ENCODE measurements at places on chromosomes 1 and 21.

GRCh38 chr1:41583658-41584547 lies 99.4 kb upstream of the EDN2 start:
- DNase-seq = no peak

DNA sequence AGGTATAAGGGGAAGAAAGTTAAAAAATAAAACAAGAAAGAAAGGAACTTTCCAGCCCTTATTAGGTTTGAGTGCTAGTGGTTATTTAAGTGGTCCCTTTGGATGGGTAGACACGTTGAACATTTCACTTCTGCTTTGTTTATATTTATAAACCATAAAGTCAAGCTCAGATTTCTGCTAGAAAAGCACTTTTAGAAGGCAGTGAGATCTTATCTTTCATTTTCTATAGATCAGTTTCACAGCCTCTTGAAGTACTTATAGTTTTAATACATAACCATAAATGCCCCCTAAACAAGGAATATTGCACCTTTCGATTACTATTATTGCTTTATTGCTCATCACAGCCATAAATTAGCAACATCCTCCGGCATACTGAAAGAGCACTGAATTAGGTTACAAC lies 446.8 kb upstream of the PLXNA2 start:
- DNase-seq = no peak

GRCh38 chr1:161091796-161092507 lies 2.6 kb upstream of the NECTIN4 start:
- DNase-seq = no peak

DNA sequence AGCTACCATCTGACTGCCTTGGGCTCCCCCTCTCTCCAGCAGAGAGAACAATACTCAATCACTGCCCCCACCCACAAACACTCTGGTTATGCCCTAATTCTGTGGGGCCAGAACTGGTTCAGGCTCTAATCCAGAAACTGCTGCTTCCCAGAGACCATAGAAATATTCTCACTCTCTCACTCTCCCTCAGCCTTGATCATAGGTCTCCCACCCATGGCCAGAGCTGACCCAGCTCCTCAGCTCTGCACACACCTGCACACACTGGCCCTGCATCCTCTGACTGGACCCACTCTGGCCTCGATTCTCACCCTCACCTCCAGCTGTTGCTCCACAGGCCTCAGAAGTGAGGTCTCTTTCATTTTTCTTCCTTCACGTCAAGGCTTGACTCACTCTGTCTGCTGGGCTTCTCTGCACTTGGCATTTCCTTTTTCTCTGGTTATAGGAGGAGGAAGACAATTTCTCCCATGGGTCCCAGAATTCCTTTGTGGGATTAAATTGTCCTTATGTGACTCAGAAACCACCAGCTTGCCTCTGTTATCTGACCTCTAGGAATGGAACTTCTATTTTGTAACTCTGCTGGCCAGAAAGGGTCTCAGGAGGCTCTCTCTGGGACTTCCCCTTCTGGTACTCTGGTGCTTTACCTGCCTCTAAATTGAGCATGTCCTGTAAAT lies 15.6 kb upstream of the ZMYM6 start:
- no peak for DNase-seq

GRCh38 chr21:17501107-17502006 lies 11.5 kb upstream of the CXADR start:
- DNase-seq = no peak

Measured in urinary bladder (tissue), 4 donors.